Stimulated activated CD4-positive, alpha-beta T cell treated with anti-CD3 and anti-CD28 coated beads, Interleukin-1b, Interleukin-23, amount 100 ng/mL, for 24 hours (primary cell): ENCODE measurements at places on chromosomes 2 and 18.

DNA sequence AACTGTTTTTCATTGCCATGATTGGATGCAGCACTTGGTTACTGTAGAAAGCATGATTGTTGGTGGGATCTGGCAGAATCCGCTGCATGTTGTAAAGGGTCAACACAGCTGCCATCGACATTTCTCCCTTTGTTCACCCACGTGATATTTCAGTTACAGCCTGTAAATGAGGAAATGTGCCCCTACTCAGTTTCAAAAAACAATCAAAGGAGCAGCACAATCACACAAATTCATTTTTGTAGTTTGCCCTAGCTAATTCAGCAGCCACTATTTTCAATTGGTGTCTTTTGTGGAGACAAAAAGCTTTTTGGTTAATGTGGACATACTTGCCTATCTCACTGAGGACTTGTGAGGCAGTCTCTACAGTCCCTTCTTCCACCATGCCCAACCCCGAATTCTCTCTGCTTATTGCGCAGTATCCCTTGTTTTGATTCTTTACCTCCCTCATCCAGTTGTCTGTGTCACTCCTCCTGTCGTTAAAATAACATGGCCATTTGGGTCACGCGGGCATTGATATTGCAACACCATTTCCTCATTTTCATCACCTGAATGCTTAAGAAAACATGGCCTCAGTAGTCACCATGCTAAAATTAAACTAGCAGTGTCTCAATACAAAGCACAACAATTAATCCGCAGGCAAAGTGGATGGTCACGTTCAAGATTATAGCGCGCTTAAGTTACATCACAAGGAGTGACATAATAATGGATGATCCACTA is 6.4 kb upstream of the PROC start:
- no peak for DNase-seq

GRCh38 chr2:217802266-217802665 is 200.5 kb downstream of the TNS1 start:
- no peak for DNase-seq

GRCh38 chr2:28134857-28135256 is 244.3 kb downstream of the BABAM2 start:
- DNase-seq: no peak

DNA sequence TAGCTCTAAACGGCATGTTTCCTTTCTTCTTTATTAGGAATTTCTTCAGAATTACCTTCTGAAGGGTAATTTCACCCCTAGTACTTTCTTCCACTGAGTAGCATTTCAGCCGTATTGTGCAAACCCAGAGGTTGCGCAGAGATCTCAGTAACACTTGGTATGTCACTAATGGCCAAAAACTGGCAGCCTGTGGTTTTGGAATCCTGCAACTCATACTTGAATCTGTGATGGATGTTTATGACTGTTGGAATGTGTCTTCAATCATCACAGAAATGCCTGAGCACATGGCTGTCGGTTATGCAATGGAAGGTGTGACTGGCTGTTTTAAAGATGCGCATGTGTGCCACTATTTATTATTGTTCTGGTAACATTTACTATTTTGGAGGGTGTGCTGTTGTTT is 100.0 kb downstream of the COLEC12 start:
- DNase-seq: no peak

GRCh38 chr2:88481691-88482336 is 29.3 kb upstream of the FOXI3 start:
- DNase-seq: no peak

DNA sequence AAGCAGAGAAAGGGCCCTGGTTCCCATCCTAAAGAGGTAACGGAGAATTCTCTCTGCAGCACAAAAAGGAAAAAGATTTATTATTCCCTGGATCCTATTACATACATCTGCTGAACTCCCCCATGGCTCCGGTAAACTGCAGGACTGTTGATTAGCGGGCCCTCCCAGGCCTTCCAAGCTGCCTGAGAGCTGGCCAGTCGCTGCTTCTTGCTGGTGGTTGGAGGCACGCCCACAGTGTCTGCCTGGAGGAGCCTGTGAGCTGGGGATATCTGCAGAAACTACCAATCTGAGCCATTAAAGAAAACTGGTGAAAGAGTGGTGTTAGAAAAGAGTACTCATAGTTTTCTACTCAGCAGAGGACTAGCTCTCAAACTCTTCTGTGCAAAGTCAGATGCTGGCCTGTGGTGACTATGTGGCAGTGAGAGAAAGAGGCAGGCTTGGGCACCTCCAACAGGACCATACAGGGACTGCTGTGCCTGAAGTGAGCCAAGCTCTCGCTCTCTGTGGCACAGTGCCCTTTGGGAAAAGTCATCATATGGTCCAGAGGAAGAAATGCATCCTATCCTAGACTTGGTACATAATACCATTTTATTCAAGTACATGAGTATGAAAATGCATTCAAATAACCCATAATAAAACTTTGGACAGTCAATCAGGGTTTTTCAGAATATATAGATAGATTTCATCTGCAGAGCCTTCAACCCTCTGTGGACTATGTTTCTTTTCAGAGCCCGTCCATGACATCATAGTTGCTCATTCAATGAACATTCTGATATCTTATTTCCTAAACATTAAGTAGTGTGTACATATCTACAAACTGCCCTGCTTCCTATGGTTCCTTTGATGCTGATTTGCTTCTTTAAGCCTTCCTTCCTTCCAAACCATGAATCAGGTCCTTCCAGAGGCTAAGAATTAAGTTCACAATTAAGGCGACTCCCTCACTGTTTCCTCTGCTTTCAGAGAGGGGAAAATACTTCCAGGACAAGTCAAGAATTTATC is 242.0 kb upstream of the LYPD1 start:
- no peak for DNase-seq

GRCh38 chr2:26347286-26347865 is 787 bp upstream of the ADGRF3 start:
- no peak for DNase-seq

DNA sequence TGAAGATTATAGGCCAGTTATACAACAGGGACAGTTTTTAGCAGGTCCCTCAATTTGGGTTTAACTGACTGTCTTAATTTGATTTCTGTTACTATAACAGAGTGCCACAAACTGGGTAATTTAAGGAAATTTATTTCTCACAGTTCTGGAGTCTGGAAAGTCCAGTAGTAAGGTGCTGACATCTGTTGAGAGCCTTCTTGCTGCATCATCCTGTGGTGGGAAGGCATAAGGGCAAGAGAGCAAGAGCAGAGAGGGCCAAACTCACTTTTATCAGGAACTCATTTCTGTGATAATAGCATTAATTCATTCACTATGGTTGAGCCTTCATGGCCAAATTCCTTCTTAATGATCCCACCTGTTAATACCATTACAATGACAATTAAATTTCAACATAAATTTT is 36.5 kb downstream of the DIS3L2 start:
- no peak for DNase-seq

- DNase-seq: no peak
Measured at GRCh38 chr2:37378411-37378810, 34.0 kb downstream of the QPCT start.

- DNase-seq: no peak
Measured at GRCh38 chr2:217215877-217216276, 356.0 kb upstream of the TNP1 start.

DNA sequence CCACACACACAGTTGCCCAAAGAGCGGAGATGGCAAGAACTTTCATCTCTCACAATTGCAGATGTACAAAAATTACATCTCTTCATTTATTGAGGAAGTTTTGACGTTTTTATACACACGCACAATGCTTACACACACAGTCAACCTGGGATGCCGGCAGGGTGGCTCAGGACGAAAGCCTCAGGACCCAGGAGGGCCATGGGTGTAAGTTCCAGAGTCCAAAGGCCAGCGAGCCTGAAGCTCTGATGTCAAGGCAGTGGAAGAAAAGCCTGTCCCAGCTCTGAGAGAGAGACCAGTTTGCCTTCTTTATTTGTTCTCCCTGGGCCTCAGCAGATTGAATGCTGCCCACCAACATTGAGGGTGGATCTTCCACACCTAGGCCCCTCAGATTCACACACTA is 10.1 kb downstream of the AMER3 start:
- DNase-seq: no peak

- no peak for DNase-seq
Measured at GRCh38 chr2:217958884-217959225, 43.9 kb downstream of the TNS1 start.

- DNase-seq: no peak
Measured at GRCh38 chr2:68837861-68838341, 33.3 kb downstream of the BMP10 start.

DNA sequence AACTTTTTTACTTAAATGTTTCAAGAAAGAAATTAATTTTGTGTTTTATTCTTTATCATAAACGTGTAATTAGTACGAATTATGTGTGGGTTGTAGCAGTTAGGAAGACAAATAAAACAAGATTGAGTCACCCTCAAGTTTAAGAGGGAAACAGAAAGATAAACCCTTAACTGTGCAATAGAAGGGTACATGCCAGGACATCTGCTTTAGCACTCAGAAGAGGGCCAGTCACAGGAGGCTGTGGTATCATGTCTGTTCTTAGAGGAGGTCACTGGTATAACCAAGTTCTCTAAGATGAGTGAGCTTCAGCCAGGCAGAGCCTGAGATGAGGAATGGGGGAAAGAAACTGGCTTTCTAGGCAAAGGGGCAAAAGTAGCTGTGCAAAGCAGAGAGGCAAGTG is 42.4 kb upstream of the GRHL1 start:
- DNase-seq: no peak

DNA sequence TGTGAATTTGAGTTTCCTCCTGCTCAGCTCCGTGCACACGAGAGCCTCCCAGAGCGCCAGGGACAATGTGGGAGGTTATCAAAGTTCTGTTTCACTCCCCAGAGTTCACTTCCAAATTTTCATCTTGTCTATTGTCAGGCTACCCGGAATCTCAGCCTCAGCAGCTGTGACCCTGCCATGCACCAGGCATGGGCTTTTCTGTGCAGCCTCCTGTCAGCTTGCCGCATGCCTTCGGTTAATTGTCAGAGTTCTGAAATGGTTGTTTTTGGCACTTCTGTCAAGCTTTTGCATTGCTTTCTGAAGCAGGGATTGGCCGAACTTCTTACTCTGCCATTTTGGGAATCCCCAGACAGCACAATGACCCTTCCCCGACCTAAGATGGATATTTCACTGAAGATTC is 60.4 kb downstream of the SH3YL1 start:
- no peak for DNase-seq

- DNase-seq: no peak
Measured at GRCh38 chr2:190882856-190883582, 2.4 kb downstream of the GLS start.

GRCh38 chr2:171762879-171763573 is 75.8 kb downstream of the DYNC1I2 start:
- no peak for DNase-seq

- no peak for DNase-seq
Measured at GRCh38 chr18:32454593-32454992, 16.1 kb downstream of the GAREM1 start.

GRCh38 chr2:109084341-109084740 is 44.7 kb upstream of the SH3RF3 start:
- no peak for DNase-seq

DNA sequence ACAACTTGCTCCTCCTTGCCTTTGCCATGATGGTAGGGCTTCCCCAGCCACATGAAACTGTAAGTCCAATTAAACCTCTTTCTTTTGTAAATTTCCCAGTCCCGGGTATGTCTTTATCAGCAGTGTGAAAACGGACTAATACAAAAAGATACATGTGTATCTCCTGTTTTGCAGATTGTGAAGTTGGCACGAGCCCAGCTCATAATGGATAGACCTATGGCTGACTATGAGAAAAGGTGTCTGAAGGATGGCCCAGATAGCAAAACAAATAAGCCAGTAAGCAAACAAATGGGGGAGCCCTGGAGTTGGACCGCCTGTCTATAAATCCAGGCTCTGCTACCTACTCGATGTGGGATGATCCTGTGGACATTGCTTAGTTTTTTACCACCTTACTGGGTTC is 15.5 kb upstream of the PRKCE start:
- no peak for DNase-seq

GRCh38 chr18:58362829-58363271 is 266.0 kb downstream of the ALPK2 start:
- DNase-seq: no peak

DNA sequence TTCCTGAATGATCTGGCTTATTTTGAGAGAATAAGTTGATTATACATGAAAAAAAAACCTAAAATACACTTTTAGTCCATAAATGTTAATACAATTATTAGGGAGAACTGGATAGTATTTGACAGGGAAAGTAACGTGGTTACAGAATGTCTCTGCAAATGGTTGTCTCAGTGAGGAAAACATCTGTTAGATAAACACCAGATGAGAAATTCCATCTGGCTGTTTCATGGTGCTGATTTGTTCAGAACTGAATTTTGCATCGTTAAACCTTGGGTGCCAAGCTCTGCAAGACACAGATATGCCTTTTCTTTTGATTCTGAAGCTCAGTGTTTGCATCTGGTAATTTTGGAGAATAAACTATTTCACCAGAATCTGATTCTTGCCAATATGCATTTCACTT is 90.4 kb downstream of the SCN3A start:
- DNase-seq: no peak

- DNase-seq: no peak
Measured at GRCh38 chr18:57627488-57627887, 5.9 kb upstream of the NARS1 start.
